ENCODE measurements at places on chromosomes 1 and 21.

DNA sequence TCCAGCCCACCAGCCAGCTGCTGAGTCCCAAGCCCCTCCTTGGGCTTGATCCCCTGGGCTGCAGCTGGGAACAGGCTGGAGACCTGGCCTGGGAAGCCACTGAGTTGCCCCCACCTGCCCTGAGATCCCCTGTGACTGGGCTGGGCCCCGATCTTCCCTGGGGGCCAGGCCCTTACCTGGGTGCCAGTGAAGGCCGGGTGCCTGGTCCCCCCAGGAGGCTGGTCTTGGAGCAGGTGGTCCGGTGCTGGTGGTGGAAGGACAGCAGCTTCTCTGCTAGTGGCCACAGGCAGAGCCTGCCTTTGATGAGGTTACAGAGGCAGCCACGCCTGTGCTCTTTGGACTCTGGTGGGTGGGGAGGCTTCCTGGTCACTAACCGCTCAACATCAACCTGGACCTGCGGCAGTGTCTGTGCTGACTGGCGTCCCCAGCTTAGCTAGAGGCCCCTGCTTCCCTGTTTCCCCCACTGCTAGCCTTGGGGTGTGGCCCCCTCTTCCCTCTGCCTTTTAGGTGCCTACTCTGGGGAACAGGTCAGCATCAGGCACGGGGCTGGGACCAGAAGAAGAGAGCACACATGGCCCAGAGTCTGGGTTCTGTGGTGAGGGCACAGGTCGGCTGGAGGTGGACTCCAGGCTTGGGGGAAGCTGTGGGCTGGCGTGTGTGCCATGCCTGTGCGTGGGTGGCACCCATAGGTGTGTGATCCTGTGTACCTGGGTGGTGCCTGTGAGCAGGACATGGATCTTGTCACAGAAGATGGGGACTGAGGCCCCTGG is at the start of gene EPS8L3:
TSS of gene EPS8L3 (minus strand) at position 278 of the 770 bp plus-strand sequence. CDS start 2,174 bp downstream, outside the sequence.
- DNase-seq = no peak

DNA sequence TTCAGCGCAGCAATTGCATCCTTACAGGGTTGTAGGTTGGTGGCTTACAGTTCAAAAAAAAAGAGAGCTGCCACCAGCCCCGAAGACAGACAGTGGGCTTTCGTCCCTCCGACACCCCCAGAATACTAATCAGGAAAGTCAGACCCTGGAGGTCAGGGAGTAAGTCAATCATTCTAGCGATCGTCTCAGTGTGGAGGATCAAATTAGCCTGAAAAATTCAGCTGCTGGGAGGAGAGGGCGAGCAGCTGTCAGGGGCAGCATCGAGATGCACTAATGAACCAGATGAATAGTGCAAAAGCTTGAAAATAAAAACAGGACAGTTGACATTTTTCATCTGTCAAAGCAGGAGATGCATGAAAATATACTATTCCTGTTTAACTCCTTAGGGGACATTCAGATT is 138.4 kb downstream of the NEK7 start:
- DNase-seq = no peak

- DNase-seq = no peak
These were observed 165.4 kb upstream of the HMGB4 start for GRCh38 chr1:33698361-33699035.

GRCh38 chr1:97870589-97870988 is 50.2 kb downstream of the DPYD start:
- DNase-seq = no peak

GRCh38 chr1:19809044-19809750 is 5.9 kb downstream of the RNF186 start:
- no peak for DNase-seq

DNA sequence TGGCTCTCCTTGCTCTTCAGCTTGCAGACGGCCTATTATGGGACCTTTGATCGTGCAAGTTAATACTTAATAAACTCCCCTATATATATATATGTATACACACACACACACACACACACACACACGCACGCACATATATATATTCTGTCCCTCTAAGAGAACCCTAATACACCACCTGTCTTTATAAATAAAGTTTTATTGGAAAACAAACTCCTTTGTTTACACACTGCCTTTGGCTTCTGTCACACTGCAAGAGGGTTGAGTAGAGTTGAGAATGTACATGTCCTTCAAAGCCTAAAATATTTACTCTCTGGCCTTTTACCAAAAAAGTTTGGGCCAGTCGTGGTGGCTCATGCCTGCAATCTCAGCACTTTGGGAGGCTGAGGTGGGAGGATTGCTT is 26.2 kb upstream of the SIM2 start:
- DNase-seq = no peak

GRCh38 chr1:47684518-47684917 is 246.7 kb downstream of the FOXD2 start:
- no peak for DNase-seq

GRCh38 chr1:156693848-156694689 is 11.3 kb downstream of the CRABP2 start:
- no peak for DNase-seq

- no peak for DNase-seq
These were observed 1.9 kb downstream of the MTFR1L start for GRCh38 chr1:25821630-25822091.

DNA sequence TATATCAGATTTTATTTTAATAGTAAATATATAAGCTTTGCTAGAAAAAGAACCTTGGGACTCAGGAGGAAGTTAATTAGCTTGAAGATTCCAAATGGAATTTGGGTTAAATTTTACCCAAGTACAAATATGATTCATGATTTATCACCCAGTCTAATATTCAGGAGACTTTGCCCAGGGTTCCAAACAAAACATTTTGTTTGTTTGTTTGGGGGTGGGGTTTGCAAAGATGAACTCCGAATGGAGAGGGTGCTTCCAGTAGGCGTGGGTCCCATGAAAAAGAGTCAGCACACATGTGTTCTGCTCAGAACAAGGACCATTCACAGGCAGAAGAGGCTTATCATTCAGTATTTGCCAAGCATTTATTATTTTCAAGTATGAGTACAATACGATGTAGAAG is 23.5 kb downstream of the KCNT2 start:
- DNase-seq = no peak

GRCh38 chr21:28883931-28884330 is 108.7 kb downstream of the LTN1 start:
- no peak for DNase-seq

- no peak for DNase-seq
These were observed 14.1 kb upstream of the HMGCS2 start for GRCh38 chr1:119782631-119783325.

- DNase-seq = no peak
These were observed 12.5 kb downstream of the FGGY start for GRCh38 chr1:59309392-59309791.

GRCh38 chr1:109559995-109560394 is 11.6 kb downstream of the GNAI3 start:
- no peak for DNase-seq

DNA sequence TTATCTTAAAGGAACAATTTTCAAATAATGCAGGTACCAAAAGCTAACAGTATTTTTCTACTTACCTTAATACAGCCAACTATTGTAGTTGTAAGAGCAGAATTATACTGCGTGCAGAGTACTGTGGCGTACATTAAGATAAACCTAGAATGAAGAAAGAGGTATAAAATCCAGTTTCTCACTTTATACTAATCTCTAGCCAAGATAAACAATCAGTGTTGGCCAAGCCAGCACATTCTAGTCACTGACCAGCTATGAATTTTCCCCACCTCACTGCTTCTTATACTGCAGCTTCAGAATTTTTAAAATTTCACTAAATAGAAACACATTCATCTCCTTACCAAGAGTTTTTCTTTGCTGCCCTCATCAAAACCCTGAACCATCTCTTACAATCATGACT is 33.6 kb downstream of the SLC35D1 start:
- DNase-seq = peak; percentile 11
